Naive thymus-derived CD8-positive, alpha-beta T cell (primary cell): ENCODE measurements at places on chromosomes 11 and 22.
A peak's percentile ranks its signal among the peaks of the same experiment; 100 is the strongest.

DNA sequence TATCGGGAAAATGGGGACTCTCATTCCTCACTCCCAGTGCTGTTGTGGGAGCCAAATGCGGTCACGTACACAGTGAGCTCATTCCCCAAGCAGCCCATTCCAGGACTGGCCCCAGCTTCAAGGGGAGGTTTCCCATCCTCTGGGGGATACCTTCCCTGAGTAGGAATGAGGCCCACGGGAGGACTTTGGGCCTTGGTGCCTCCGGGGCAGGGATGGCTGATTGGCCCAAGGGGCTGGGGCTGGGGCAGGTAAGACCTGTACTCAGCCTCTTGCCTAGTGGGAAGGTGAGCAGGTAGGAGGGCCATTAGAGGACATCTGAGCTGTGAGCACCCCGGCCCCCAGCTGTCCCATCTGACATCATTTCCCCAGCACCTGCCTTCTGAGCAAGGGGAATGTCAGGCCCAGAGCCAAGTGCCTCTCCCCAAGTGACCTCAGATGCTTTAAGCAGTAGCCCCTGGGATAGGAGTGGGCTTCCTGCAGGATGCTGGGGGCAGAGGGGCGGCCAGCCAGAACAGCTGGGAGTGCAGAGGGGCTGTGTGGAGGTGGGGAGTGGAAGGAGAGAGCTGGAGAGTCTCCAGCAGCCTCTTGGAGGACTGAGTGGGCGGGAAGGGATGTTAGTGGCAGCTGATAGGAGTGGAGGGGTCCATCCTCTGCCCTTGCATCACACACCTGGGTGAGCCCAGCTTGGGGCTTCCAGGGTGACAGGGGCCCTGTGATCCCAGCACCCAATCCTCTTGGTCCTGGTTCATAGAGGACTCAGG lies 58.4 kb downstream of the CD82 start:
- no peak for DNase-seq
- H3K4me3 ChIP-seq = no peak overlapping the region
- peak overlapping the region; percentile 45 for H3K27ac ChIP-seq
- peaks cover 7% of the 10 kb centered on the region for H3K4me1 ChIP-seq
- H3K27me3 ChIP-seq = no peaks in the 10 kb centered on the region

DNA sequence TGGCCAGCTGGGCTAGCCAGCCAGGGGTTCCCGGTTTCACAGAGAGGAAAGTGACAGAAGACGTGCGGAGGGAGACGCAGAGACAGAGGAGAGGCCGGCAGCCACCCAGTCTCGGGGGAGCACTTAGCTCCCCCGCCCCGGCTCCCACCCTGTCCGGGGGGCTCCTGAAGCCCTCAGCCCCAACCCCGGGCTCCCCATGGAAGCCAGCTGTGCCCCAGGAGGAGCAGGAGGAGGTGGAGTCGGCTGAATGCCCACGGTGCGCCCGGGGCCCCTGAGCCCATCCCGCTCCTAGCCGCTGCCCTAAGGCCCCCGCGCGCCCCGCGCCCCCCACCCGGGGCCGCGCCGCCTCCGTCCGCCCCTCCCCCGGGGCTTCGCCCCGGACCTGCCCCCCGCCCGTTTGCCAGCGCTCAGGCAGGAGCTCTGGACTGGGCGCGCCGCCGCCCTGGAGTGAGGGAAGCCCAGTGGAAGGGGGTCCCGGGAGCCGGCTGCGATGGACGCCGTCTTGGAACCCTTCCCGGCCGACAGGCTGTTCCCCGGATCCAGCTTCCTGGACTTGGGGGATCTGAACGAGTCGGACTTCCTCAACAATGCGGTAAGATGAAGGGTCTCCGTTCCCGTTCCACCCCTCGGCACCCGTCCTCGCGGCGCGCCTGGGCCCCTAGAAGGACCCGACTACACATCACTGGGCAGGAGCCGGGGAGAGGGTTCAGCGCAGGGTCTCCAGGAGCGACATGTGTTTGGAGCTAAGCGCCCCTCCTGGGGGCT lies at the start of gene CREB3L1:
TSS of gene CREB3L1 (plus strand) at position 41 of the 765 bp plus-strand sequence. CDS start at position 491, 450 bp downstream.
- H3K4me1 ChIP-seq = peaks cover 11% of the 10 kb centered on the region
- H3K36me3 ChIP-seq = no peaks in the 10 kb centered on the region
- H3K27ac ChIP-seq = no peak within 1 kb of the TSS
- H3K27me3 ChIP-seq = peaks cover 17% of the 10 kb centered on the region
- peak within 1 kb of the TSS; percentile 76 for H3K4me3 ChIP-seq

GRCh38 chr22:30871391-30872284 lies 96.9 kb downstream of the MORC2 start:
- H3K27ac ChIP-seq = no peak overlapping the region
- no peak overlapping the region for H3K4me3 ChIP-seq
- no peaks in the 10 kb centered on the region for H3K4me1 ChIP-seq
- peaks cover 3% of the 10 kb centered on the region for H3K36me3 ChIP-seq
- H3K27me3 ChIP-seq = no peaks in the 10 kb centered on the region

- peak; percentile 37 for DNase-seq
- peaks cover 90% of the 10 kb centered on the region for H3K4me1 ChIP-seq
- H3K27me3 ChIP-seq = no peaks in the 10 kb centered on the region
- H3K4me3 ChIP-seq = peak overlapping the region; percentile 80
- peak overlapping the region; percentile 94 for H3K27ac ChIP-seq
These were observed 41.3 kb upstream of the ETS1 start for GRCh38 chr11:128628686-128629085.

GRCh38 chr11:39990421-39990831 lies 1469.0 kb downstream of the LRRC4C start:
- no peak for DNase-seq
- no peaks in the 10 kb centered on the region for H3K27me3 ChIP-seq
- no peaks in the 10 kb centered on the region for H3K36me3 ChIP-seq

DNA sequence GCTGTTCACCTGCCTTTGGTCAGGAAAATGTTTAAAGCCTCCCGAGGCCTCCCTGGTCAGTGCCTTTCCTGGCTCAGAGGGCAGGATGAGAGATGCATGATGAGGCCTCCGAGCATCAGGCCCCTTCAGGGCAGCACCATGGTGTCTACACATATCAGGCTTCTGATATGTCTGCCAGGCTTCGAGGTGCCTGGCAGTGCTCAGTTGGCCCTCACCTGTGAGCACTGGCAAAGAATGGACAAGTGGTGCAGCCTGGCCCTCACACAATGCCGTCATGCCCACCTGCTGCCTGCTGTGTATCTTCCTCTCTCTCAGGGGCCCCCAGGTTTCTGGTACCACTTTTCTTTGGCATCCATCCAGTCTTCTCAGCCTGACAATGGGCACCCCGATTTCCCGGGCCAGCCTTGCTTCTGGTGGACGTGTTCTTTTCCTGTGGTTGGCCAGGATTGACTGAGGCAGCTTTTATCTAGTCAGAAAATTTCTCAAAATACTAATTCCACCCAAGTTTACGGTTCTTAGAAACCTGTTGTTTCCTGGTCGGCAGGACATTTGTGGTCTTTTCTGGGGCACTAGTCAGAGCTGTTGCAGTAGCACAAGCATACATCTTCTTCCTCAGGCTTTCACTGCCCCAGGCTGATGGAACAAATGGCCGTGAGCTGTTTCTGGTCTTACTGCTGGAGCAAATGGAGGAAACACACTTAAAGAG lies 76.8 kb upstream of the SUSD2 start:
- no peaks in the 10 kb centered on the region for H3K27me3 ChIP-seq
- no peak for DNase-seq
- H3K27ac ChIP-seq = peak overlapping the region; percentile 32
- peaks cover 12% of the 10 kb centered on the region for H3K36me3 ChIP-seq
- H3K4me1 ChIP-seq = peaks cover 4% of the 10 kb centered on the region
- H3K4me3 ChIP-seq = no peak overlapping the region

GRCh38 chr11:17296852-17297559 lies 20.5 kb downstream of the NUCB2 start:
- peak overlapping the region; percentile 65 for H3K4me3 ChIP-seq
- no peak for DNase-seq
- no peaks in the 10 kb centered on the region for H3K27me3 ChIP-seq
- H3K27ac ChIP-seq = peak overlapping the region; percentile 83
- H3K36me3 ChIP-seq = no peaks in the 10 kb centered on the region

DNA sequence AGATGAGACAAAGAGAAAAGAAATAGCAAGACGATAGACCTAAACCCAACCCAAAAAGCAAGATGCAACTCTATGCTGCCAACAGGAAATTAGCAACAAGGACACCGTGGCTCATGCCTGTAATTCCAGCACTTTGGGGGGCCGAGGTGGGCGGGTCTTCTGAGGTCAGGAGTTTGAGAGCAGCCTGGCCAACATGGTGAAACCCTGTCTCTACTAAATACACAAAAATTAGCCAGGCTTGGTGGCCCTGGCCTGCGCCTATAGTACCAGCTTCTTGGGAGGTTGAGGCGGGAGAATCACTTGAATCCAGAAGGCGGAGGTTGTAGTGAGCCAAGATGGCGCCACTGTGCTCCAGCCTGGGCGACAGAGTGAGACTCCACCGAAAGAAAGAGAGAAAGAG lies 24.3 kb upstream of the IL10RA start:
- peaks cover 11% of the 10 kb centered on the region for H3K36me3 ChIP-seq
- H3K27me3 ChIP-seq = no peaks in the 10 kb centered on the region
- H3K4me3 ChIP-seq = no peak overlapping the region
- peaks cover 54% of the 10 kb centered on the region for H3K4me1 ChIP-seq
- DNase-seq = no peak
- H3K27ac ChIP-seq = no peak overlapping the region

GRCh38 chr22:19648419-19648929 lies 65.8 kb upstream of the SEPTIN5 start:
- no peak overlapping the region for H3K27ac ChIP-seq
- no peaks in the 10 kb centered on the region for H3K4me1 ChIP-seq
- H3K4me3 ChIP-seq = no peak overlapping the region
- no peaks in the 10 kb centered on the region for H3K36me3 ChIP-seq
- no peak for DNase-seq
- peaks cover 32% of the 10 kb centered on the region for H3K27me3 ChIP-seq

- no peaks in the 10 kb centered on the region for H3K4me1 ChIP-seq
- no peaks in the 10 kb centered on the region for H3K36me3 ChIP-seq
- no peak for DNase-seq
These were observed 837.5 kb upstream of the LRRC4C start for GRCh38 chr11:42296910-42297309.

DNA sequence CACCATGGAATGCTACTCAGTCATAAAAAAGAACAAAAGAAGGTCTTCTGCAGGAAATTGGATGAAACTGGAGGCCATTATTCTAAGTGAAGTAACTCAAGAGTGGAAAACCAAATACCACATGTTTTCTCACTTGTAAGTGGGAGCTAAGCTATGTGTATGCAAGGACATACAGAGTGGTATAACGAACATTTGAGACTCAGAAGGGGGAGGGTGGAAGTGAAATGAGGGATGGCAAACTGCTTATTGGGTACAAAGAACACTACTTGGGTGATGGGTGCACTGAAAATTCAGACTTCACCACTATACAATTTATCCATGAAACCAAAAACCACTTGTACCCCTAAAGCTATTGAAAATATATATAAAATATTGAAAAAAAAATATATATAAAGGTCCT lies 13.4 kb upstream of the CAT start:
- H3K4me1 ChIP-seq = peaks cover 6% of the 10 kb centered on the region
- no peak for DNase-seq
- no peak overlapping the region for H3K4me3 ChIP-seq
- no peak overlapping the region for H3K27ac ChIP-seq
- H3K36me3 ChIP-seq = no peaks in the 10 kb centered on the region

DNA sequence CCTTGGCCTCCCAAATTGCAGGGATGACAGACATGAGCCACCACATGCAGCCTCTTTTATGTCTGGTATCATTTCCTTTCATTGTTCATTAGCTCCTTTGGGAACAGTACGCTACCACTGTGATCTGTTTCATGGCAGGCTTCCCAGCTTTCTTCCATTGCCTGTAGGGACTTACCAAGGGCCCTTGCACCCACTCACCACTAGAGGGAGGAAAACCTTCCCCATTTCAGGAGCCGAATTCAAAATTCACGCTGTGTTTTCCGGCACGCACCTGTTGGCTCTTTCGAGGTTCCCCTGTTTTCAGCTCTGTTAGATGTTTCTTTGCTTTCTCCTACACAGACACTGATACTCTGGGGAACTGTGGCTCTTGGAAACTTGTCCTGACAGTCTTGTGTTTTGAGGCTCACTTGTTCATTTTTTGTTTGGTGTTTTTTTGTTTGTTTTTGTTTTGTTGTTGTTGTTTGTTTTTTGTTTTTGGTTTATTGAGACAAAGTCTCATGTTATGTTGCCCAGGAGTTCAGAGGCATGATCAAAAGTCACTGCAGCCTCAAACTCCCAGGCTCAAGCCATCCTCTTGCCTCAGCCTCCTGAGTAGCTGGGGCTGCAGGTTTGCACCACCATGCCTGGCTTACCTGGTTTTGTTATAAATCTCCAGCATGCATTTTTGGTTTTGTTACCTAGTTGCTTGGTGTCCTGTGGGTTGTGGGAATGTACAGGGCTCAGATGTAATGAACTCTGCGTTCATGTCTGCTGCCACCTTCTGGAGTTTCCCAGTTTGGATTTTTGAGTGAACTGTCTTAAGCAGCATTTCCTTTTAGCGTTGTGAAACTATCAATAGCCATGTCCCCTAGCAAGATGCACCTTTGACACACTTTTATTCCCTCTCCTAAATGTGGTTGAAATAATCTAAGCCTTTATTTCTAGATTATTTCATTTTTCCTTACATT lies 2.3 kb downstream of the KRTAP5-11 start:
- H3K27me3 ChIP-seq = peaks cover 22% of the 10 kb centered on the region
- peak; percentile 4 for DNase-seq
- H3K4me3 ChIP-seq = no peak overlapping the region
- H3K27ac ChIP-seq = no peak overlapping the region

- peaks cover 22% of the 10 kb centered on the region for H3K36me3 ChIP-seq
- H3K4me3 ChIP-seq = no peak overlapping the region
- no peak for DNase-seq
- no peaks in the 10 kb centered on the region for H3K27me3 ChIP-seq
- H3K27ac ChIP-seq = peak overlapping the region; percentile 40
These were observed 38.6 kb downstream of the SHISA8 start for GRCh38 chr22:41876275-41876674.

GRCh38 chr11:76269247-76269646 lies 62.9 kb upstream of the WNT11 start:
- no peak overlapping the region for H3K27ac ChIP-seq
- no peak overlapping the region for H3K4me3 ChIP-seq
- H3K4me1 ChIP-seq = no peaks in the 10 kb centered on the region

GRCh38 chr11:46267930-46268329 lies 9.5 kb upstream of the CREB3L1 start:
- no peak for DNase-seq
- H3K27me3 ChIP-seq = peaks cover 3% of the 10 kb centered on the region
- H3K36me3 ChIP-seq = no peaks in the 10 kb centered on the region
- no peak overlapping the region for H3K27ac ChIP-seq
